ENCODE measurements at places on chromosomes 4 and X.

DNA sequence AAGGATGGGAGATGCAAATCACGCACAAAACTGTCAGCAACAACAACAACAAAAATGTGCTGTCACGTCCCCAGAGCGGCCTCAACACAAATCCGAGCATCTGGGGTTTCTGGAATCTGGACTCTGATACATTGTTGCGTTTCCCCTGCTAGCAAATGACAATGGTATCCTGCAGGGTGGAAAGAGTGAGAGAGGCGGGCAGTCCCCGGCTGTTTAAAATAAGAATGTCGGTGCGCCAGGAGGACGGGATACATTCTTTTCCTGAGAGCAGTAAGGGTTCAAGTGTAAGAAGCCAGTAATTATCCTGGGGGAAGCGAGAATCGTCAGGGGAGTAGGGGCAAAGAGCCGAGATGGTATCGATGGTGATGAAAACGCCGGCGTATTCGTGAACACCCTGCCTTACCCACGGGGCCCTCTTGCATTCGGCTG is 310.2 kb downstream of the ASMT start:
- DNase-seq: no peak

GRCh38 chr4:140857111-140857510 is 100.9 kb upstream of the TBC1D9 start:
- no peak for DNase-seq

DNA sequence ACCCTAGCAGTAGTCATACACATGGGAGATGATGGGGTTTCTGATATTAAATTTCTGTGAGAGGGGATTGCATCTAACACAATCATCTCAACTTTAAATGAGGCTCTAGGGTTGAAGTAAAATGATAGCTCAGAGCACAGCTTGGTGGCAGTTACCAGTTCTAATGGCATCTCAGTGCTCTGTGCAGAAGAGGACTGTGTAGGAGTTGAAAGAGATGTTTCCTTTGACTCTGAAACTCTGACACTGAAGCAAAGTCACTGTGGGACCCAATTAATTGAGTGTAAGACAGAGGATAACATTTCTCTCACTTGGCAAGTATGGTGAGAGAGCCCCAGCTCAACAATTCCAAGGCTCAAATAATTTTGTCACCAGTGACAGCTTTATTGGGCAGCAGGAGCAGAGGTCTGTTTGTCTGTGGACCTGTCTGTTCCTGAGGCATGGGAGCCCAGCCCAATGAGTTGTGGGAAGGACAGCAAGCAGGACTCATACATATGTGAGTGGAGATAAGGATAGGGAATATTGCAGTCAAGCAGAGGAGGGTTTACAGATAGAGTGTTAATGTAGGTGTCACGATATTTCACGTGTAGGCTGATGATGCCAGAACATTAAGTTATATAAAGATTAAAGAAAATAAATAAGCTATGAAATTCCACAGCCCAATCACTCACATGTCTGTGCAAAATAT is 76.7 kb upstream of the NAF1 start:
- no peak for DNase-seq

DNA sequence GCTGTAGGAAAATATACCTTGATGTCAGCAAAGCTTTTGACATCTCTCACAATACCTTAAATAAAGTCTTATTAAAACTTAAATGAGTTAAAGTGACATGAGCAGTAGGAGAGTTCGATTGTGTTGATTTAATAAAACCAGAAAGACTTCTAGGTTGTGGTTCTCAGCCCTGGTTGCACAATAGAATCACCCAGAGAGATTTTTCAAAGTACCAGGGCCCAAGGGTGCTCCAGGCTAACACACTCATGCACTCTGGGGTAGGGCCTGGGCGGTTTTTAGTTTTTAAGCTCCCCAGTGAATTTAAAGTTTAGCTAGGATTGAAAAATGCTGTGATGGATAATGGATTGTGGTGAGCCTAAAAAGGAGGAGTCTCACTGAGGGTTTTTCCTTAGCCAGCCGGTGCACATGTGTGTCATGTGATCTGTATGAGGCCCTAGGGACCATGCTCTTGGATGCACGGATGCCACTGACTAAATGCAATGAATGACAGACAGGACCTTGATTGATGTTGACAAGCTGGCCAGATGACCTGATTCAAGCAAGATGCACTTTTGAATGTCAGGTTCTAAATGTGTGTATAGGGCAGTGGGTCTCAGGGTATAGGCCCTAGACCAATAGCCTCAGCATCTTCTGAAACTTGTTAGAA is 185.0 kb downstream of the PTTG2 start:
- no peak for DNase-seq

GRCh38 chr4:100960232-100960631 is 387.1 kb downstream of the PPP3CA start:
- no peak for DNase-seq

- DNase-seq: no peak
Observed at GRCh38 chr4:5018096-5018495, 1.2 kb downstream of the CYTL1 start.

GRCh38 chr4:83219344-83220331 is 65.0 kb downstream of the COQ2 start:
- DNase-seq: peak; percentile 67

- no peak for DNase-seq
Observed at GRCh38 chr4:97139791-97140190, 1003.5 kb downstream of the STPG2 start.

- DNase-seq: no peak
Observed at GRCh38 chrX:54177306-54177705, 5.7 kb downstream of the FAM120C start.

DNA sequence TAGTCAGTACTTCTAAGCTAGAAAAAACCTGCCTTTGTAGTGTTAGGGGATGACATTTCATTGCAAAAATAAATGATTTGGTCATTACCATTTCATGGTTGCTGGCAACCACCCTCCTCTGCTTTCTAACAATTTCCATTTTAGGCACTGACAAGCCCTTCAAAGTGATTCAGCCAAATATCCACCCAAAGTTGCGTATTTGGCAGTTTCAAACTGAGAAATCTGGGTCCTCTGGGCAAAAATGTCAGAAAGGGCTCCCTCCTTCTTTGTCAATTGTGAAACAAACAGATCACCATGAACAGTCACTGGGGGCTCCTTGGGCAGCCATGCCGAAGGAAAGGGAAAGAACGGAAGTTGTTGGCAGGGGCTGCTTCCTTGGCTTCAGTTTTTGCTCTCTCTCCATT is 33.0 kb downstream of the PLAC1 start:
- DNase-seq: no peak

DNA sequence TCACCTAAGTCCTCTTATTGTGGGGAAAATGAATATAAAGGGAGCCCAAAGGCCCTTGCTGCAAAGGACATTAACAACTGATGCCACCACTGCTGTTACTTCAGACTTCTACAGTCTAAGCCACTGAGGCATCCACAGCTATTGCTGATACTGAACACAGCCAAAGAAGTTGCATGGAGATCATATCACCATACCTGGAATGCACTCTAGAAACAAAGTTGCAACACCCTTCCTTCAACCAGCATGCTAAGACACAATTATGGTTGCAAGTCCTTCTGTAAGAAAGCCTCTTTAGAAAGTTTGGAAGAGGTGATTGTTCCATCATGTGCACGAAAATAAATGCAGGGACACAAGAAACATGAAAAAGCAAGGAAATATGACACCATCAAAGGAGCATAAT is 105.7 kb upstream of the SH3RF1 start:
- DNase-seq: no peak

GRCh38 chrX:23656684-23657083 is 10.6 kb upstream of the PRDX4 start:
- DNase-seq: no peak
